ENCODE measurements at places on chromosomes 3 and 15.

- DNase-seq, result no peak
Measured at GRCh38 chr3:173398111-173398479, 551 bp downstream of the NLGN1 start.

GRCh38 chr3:57793737-57794187 is 37.7 kb downstream of the SLMAP start:
- peak; percentile 47 for DNase-seq

DNA sequence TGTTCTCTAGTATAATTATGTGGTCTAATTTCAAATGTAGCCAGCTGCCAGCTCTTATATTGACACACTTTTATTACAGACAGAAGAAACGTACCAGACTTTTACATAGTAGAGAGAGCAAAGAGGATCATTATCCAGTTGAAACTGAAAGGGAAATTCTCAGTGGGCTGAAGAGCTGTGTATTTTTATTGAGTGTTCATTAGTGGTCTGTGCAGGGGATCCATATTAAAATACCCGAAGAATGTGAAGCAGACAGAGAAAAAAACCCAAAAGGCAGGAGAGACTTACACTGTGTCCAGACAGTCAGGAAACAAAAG is 41.3 kb downstream of the MYRIP start:
- no peak for DNase-seq

GRCh38 chr15:80591471-80591870 is 103.6 kb upstream of the ABHD17C start:
- no peak for DNase-seq

- no peak for DNase-seq
Measured at GRCh38 chr3:126558336-126559071, at the start of gene C3orf22. Gene C3orf22, minus strand, starts transcription at chr3:126558932. Its CDS starts 5,542 bp downstream, at chr3:126553390.

DNA sequence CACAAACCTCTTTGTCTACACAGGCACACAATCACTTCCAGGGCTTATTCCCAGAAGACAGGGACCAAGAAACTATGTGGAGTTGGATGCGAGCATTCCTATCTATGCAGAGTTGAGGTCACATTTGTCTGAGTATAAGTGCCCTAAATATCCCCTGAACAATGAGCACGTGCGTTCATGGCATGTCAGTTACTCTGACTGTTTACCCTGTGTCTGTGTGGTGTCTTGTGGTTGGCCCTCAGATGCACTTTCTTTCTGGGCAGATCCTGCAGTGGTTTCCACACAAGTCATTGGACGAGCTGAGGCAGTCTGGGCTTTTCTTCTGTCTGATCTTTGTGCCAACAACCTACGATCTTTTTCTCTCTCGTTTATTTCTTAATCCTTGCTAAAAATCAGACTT is 134.5 kb downstream of the FBN1 start:
- DNase-seq, result no peak

- no peak for DNase-seq
Measured at GRCh38 chr3:53994986-53995603, 103.4 kb upstream of the SELENOK start.

DNA sequence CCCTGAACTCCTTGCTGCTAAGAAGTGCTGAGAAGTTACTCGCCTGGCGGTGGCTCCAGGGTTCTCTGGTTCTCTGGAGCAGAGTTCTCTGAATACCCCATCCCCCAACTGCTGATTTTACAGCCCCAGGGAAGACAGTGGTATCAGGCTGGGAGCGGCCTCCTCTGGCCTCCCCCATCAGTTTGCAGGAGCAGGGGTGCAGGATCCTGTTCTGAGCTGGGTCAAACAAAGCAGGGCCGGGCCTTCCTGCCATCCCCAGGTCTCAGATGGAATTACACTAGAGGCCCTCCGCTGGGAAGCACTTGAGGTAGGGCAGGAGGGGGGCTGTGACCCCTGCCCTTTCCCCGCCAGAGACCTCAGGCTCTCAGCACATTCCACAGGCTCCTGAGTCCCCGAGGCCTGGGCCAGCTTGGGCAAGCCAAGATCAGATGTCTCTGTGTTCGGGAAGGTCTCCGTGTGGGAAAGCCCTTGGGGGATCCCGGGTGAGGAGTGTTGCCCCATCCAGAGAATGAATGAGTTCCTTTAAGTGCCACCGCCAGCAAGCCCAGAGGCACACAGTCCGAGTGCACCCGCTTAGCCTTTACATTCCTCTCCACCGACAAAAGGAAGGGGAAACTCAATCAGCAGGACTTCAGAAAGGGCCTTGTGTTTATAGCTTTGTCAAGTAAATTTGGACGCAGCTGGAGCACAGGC is 149.9 kb downstream of the LRRK1 start:
- no peak for DNase-seq

- DNase-seq, result no peak
Measured at GRCh38 chr3:187264021-187264420, 27.5 kb downstream of the MASP1 start.

GRCh38 chr15:91127236-91127955 is 27.3 kb downstream of the SV2B start:
- DNase-seq, result no peak

DNA sequence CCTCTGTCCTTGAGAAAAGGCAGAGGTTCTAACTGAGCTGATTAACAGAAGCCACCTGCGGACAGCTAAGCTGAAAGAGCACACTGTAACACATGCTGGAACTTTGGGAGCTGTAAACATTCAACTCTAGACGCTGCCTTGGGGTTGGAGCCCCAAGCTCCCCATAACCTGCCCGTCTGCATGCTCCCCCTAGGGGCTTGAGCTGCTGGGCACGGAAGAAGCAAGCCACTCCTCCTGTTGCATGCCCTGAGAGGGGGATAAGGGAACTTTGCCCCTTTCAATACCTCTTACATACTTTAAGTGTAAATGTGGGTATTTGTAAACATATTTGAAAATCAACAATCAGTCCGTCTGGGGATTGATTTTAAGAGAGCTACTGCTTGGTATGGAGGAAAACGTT is 188.4 kb downstream of the ADAMTSL3 start:
- no peak for DNase-seq

- no peak for DNase-seq
Measured at GRCh38 chr15:90435652-90436337, 47.8 kb downstream of the IQGAP1 start.

DNA sequence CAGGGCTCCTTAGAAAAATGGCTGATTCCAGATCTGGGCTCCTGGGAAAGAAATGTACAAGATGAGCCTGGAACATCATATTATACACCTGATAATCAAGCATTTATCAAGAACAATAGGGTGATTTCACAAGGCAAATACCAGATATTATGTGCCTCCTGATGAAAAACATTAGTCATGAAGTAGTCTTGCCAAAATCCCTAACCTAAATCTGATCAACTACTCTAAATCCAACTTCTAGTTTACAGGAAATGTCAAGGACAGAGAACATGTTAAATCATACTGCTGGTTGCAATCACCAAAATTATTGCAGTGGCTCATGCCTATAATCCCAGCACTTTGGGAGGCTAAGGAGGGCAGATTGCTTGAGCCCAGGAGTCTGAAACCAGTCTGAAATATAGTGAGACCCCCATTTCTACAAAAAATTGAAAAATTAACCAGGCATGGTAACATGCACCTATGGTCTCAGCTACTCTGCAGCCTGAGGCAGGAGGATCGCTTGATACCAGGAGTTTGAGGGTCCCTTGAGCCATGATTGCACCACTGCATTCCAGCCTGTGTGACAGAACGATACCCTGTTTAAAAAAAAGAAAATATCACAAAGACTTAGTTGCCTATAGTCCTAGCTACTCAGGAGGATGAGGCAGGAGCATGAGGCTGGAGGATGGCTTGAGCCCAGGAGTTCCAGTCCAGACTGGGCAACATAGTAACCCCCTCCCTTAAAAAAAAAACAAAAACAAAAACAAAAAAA is 34.9 kb upstream of the ATP13A3 start:
- DNase-seq, result no peak

DNA sequence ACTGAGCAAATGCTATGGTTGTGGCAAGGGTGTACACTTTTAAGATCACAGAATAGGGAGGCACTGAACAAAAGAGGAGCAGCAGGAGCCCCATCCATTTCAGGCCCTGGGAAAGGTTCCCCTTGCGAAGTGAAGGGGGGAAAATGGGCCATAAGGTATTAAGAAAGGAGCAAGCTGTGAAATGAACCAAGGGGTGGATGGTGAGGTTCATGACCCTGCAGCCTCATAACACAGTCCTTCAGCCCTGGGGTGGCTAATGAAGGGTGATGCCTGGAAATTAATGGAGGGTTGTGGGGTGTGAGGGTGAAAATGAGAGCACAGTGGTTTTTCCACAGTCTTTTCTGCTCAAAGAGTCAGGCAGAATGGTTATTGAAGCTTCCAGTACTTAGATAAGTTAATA is 150.1 kb downstream of the PDZRN3 start:
- no peak for DNase-seq

- DNase-seq, result no peak
Measured at GRCh38 chr3:30225021-30225420, 381.4 kb upstream of the TGFBR2 start.

- DNase-seq, result no peak
Measured at GRCh38 chr3:25513642-25514266, 85.7 kb downstream of the RARB start.

DNA sequence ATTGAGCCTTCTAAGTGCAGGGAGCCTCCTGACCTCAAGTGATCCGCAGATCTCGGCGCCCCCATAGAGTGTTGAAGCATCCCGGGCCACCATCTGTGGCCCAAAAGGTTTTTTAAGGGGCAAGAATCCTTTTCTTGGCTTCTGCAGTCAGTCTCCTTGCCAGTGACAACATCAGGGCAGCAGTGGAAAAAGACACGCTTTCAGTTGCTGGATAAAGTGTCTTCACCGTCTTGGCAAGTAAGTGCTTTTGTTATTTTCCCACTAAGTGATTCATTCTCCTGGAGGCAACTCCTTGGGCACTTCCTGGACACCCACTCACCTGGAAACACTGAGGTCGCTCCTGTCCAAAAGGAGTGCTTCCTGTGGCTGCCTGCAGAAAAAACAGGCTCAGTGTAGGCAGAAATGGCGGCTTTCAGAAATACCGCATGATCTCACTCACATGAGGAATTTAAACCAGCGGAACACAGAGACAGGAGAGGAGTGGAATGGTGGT is 71.7 kb upstream of the ABHD2 start:
- DNase-seq, result no peak

GRCh38 chr15:53324061-53324460 is 435.4 kb downstream of the WDR72 start:
- DNase-seq, result no peak

DNA sequence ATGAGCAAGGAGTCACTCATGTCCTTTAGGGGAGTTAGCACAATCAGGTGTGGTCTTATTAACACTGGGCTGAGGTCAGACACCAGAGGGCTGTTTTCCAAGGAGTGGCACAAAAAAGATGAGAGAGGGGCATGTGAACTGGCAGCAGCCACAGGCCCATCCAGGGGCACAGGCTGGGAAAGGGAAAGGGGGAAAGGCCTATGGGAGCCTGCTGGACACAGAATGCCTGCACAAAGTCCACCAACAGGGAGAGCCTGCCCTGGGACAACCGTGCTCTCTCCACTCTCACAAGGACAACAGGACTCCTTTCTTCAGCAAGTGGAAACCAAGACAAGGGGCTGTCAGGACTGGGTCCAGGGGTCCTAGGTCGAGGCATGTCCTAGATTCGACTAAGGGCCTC is 109.6 kb downstream of the ADCY5 start:
- no peak for DNase-seq

DNA sequence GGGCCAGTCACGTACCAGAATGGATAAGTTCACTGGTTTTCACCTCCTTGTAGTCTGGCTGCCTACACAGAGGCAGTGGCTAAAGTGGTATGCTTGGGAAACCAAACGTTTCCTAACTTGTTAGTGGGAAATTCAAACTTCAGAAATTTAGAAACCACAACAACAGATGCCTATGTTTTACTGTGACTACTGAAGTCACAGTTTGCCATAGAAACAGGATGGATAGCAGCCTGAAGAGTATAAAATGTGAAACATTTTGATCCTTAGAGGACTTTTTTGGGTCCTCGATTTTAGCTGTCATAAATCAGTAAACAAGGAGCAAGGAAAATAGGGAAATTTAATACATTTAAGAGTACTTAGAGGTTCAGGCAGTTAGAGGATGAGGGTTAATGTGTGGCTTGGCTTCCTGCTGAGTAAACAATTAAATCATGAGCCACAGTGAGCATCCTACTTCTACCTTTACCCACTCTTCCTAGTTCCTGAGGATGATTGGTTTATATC is 48.6 kb downstream of the CMSS1 start:
- peak; percentile 51 for DNase-seq

DNA sequence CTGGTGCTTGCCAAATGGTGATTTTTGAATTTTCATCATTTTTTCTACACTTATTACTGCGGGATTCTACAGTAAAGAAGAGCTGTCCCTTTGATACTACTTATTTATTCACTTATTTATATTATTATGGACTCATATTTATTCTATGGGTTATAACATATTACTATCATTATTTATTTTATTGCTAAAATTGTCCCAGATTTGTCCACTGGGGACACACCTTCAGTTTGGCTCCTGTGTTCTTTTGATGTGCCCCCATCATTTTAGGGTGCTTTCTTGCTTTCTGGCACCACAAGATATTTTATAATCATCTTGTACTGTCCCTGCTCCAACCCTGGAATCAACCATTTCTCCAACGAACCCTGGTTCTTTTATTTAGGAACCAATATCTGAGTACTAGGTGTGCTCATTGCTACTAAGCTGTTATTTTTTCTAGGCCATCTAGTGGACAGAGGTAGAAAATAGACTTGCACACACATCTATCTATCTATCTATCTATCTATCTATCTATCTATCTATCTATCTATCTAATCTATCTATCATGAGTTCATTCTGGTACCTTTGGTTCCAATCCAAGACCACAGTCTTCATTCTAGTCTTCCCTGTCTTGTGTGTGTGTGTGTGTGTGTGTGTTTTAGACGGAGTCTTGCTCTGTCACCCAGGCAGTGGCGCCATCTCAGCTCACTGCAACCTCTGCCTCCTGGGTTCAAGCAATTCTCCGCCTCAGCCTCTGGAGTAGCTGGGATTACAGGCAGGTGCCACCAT is 16.0 kb downstream of the SLC22A14 start:
- peak; percentile 20 for DNase-seq

Data from NB4 (cell line).